Sigmoid colon (tissue), 7 donors: ENCODE measurements at places on chromosomes 3 and 15. TPM values are rescaled to one million over a fixed set of nuclear protein-coding genes. Genes with fewer than 3 reads are reported as not detected.

TMEM108 gene
- 0.71 TPM for total RNA-seq

SPG11 gene
- 60.3 TPM for total RNA-seq

GRCh38 chr3:129162729-129163579 is 2.1 kb upstream of the ISY1 start:
- peaks cover 11% of the 10 kb centered on the region for H3K36me3 ChIP-seq
- no peak overlapping the region for H3K4me3 ChIP-seq
- no peaks in the 10 kb centered on the region for H3K4me1 ChIP-seq
- no peak overlapping the region for H3K27ac ChIP-seq

DNA sequence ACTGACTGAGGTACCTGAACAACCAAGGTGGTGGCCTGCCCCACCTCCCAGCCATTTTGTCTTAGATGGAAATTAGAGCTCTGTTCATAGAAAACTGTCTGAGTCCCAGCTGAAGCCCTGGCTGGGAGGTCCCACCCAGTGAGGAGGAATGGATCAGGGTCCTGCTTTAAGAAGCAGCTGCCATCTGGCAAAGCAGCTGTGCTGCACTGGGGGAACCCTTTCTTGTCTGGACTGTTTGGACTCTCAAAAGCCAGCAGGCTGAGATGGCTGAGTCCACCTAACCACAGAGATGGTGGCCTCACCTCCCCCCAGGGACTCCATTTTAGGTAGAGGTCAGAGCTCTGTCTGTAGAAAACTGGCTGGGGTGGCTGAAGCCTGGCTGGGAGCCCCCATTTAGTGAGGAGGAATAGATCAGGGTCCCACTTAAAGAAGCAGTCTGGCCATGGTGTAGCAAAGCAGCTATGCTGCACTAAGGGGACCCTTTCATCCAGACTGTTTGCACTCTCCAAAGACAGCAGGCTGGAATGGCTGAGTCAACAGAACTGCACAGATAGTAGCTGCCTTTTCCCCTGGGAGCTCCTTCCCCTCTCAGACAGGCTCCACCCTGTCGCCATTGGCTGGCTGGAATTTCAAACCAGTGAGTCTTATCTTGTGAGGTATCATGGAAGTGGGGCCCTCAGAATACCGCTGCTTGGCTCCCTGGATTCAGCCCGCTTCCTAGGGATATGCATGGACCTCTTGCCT is 116.9 kb downstream of the EPHA6 start:
- no peaks in the 10 kb centered on the region for H3K27me3 ChIP-seq
- no peak overlapping the region for H3K27ac ChIP-seq
- no peaks in the 10 kb centered on the region for H3K4me1 ChIP-seq
- H3K4me3 ChIP-seq = no peak overlapping the region
- no peaks in the 10 kb centered on the region for H3K36me3 ChIP-seq
